ENCODE measurements at places on chromosomes 7 and 10.

- no peak for DNase-seq
Measured at GRCh38 chr7:73900286-73900685, 39.3 kb downstream of the TMEM270 start.

- no peak for DNase-seq
Measured at GRCh38 chr10:15259136-15259535, 90.6 kb upstream of the NMT2 start.

DNA sequence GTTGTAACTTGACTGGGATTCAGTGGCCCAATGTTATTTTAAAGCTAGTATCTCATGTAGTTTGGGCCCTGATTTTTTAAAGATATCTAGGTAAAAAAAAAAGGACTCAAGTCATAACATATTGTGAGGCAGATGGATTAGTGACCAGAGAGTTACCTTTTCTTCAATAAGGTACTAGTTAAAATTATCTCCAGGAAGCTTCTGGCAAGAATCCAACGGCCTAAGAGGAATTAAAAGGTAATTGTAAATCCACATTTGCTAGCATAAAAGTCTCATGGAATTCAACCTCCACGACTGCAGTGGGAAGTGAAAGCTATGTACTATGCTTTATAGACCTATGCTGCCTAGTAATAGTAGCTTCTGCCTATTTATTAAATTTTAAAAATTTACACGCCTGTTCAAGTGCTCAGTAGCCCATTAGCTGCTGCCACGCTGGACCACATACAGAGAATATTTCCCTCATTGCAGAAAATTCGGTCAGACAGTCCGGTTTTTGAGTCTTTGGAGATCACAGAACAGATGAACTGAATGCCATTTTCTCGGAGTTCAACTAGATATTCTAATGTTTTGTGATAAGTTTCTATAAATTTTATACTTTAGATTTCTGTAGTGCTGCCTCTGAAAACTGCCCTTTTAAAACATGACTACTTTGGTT is 118.4 kb downstream of the NSUN6 start:
- DNase-seq: no peak

- DNase-seq: peak; percentile 62
Measured at GRCh38 chr7:95723583-95724180, 48.7 kb upstream of the DYNC1I1 start.

- DNase-seq: no peak
Measured at GRCh38 chr10:79488336-79488735, 24.0 kb upstream of the EIF5AL1 start.

Measured in Kasumi-1 (cell line).